Activated CD4-positive, CD25-positive, alpha-beta regulatory T cell treated with anti-CD3 and anti-CD28 coated beads, Interleukin-2, amount 50 U/mL, for 72 hours (primary cell): ENCODE measurements at places on chromosomes 11 and 22.

DNA sequence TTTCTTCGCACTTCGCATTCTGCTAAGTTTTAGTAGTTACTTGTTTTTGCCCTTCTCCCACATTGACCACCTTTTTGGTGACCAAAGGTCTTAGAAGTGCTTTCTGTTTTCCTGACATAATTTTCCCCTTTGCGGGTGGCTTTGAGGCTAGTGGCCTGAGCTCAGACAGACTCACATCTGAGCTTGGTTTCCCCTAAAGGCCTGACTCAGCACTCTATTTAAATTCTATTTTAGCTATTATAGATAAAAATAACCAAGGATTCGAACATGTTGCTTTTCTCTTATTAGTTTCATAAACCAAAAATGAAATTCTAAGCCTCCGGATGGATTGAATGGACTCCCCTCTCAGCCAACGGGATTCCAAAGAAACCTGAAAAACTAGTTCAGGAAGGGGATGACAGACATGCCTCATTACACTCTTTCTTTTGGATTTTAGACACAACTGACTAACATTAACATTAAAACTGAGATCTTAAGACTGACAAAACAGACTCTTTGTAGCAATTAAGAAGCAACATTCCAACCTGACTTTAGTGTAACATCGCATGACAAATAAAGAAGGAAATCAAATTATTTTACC, 258.5 kb downstream of the LUZP2 start:
- no peak for DNase-seq

GRCh38 chr11:80515097-80515496, 1074.3 kb upstream of the TENM4 start:
- DNase-seq, result no peak

- no peak for DNase-seq
Observed at GRCh38 chr11:77086521-77087472, 15.8 kb upstream of the OMP start.

- no peak for DNase-seq
Observed at GRCh38 chr22:38172832-38173640, 8.6 kb downstream of the PLA2G6 start.

DNA sequence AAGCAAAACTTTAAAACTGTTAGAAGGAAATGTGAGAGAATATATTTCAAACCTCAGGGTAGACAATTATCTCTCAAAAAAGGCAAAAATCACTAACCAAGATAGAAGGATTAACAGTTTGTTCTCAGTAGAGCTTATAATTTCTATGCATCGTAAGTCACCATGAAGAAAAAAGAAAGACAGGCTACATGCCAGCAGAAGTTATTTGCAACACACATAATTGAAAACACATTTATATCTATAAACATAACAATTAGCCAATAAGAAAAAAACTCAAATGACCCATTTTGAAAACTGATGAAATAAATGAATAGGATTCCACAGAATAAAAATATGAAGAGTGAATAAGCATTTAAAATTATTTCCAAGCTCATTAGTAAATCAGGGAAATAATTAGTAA, 24.4 kb upstream of the SNX19 start:
- DNase-seq, result no peak

- DNase-seq, result no peak
Observed at GRCh38 chr11:108984523-108984922, 319.7 kb downstream of the DDX10 start.

DNA sequence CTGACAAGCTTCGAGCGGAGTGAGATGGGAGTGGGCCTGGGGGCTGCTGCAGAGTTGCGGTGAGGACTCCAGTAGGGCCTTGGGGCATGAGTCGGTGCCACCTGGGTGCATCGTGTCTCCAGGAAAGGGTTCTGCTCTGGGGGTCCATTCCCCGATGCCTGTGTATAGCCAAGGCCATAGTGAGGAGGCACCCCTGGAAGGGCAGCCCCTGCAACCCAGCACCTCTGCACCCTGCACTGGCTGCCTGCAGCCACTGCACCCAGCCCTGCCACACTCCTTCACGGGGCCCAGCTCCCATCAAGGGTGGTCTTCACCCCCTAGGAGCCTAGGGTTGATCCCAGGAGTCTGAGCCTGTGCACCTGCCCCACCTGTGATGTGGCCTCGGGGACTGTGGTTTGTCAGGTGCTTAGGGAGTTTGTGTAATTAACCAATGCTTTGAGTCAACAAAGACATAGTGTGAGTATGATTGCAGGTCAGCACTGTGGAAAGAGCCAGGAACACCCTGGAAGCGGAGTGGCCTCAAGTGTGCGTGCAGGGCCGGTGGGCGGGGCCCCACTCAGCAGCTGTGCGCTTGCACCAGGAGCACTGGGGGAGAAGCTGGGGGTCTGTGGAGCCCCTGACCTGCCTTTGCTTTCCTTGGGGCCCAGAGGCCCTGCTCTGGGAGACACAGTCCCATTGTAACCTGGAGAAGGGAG, 1299.3 kb downstream of the BRD1 start:
- no peak for DNase-seq
